Lung (tissue), 17 donors: ENCODE measurements at places on chromosomes 16 and 17. TPM values are rescaled to one million over a fixed set of nuclear protein-coding genes. Genes with fewer than 3 reads are reported as not detected.

DNA sequence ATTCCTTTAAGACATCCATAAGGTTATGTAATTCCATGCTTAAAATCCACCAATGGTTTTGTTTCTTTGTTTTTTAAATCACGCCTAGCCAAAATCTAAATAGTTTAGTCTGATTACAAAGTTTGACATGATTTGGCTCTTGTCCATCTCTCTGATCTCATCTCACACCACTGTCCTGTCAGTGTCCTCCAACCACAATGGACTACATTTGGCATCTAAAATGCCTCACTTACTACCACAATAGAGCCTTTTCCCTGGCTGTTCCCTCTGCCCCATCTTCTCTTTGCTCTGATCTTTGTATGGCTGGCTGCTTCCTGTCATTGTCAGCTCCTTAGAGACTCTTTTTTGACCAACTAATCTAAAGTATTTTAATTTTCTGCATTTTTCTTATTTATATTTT, 157.2 kb downstream of the MYO1D start:
- no peaks in the 10 kb centered on the region for H3K4me1 ChIP-seq
- no peaks in the 10 kb centered on the region for H3K27me3 ChIP-seq
- peaks cover 7% of the 10 kb centered on the region for H3K36me3 ChIP-seq
- no peak overlapping the region for H3K4me3 ChIP-seq
- H3K27ac ChIP-seq, result no peak overlapping the region
- DNase-seq, result peak; percentile 94

DNA sequence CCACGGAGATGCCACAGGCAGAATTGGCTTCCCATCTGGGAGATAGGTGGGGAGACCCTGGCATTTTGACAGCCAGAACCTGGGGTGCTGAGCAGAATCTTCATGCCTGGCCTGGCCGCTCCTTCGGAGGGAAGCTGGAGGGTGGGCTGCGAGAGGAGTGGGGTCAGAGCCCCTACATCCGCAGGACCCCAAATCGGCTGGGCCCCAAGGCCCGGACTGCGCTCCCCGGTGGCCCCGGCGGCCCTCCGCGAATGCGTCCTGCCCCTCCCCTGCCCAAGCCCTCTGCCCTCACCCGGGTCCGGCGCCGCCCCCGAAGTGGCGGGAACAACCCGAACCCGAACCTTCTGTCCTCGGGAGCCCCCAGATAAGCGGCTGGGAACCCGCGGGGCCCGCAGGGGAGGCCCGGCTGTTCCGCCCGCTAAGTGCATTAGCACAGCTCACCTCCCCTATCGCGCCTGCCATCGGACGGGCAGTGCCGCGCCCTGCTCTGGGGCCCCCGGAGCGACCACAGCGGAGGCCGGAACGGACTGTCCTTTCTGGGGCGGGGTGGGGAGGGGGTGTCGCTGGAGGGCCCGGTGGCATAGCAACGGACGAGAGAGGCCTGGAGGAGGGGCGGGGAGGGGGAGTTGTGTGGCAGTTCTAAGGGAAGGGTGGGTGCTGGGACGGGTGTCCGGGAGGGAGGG, 850 bp upstream of the PNMT start:
- H3K27ac ChIP-seq, result peak overlapping the region; percentile 91
- no peaks in the 10 kb centered on the region for H3K4me1 ChIP-seq
- peak; percentile 32 for DNase-seq
- peaks cover 7% of the 10 kb centered on the region for H3K27me3 ChIP-seq
- no peaks in the 10 kb centered on the region for H3K36me3 ChIP-seq
- H3K4me3 ChIP-seq, result no peak overlapping the region

- no peak overlapping the region for H3K4me3 ChIP-seq
- no peaks in the 10 kb centered on the region for H3K27me3 ChIP-seq
- H3K36me3 ChIP-seq, result peaks cover 17% of the 10 kb centered on the region
- H3K4me1 ChIP-seq, result no peaks in the 10 kb centered on the region
- no peak overlapping the region for H3K27ac ChIP-seq
These were observed 43.4 kb downstream of the MFSD11 start for GRCh38 chr17:76781056-76781982.

DNA sequence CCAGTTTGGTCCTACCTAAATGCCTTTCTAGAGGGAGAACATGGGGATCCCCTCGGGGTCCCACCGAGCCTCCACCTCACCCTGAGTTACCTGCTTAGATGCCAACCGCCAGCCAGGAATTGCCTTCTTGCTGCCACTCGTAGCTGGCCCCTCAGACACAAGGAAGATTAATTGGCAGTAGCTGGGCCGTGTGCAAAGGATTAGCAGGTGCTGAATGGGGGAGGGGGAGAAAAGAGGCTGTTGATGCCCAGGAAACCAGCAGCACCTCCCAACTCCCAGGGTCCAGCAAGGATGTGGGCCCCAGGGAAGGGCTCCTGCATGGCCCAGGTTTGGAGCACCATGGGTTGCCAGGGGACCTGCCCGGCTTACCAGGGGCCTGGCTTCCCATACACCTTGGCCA, at the start of gene CNGB1:
TSS of gene CNGB1 (minus strand) at position 159 of the 400 bp plus-strand sequence. CDS start 3,842 bp downstream, outside the sequence.
- no peak for DNase-seq
- H3K4me1 ChIP-seq, result peaks cover 1% of the 10 kb centered on the region
- H3K27ac ChIP-seq, result no peak within 1 kb of the TSS
- H3K4me3 ChIP-seq, result no peak within 1 kb of the TSS
- no peaks in the 10 kb centered on the region for H3K27me3 ChIP-seq

- H3K36me3 ChIP-seq, result no peaks in the 10 kb centered on the region
- H3K27ac ChIP-seq, result peak overlapping the region; percentile 76
- H3K27me3 ChIP-seq, result peaks cover 33% of the 10 kb centered on the region
- peak; percentile 31 for DNase-seq
These were observed 681 bp downstream of the TMEM102 start for GRCh38 chr17:7435676-7436555.

GRCh38 chr16:85543536-85543935, 69.6 kb upstream of the GSE1 start:
- no peaks in the 10 kb centered on the region for H3K36me3 ChIP-seq
- no peaks in the 10 kb centered on the region for H3K27me3 ChIP-seq
- H3K4me1 ChIP-seq, result no peaks in the 10 kb centered on the region
- H3K4me3 ChIP-seq, result no peak overlapping the region
- no peak overlapping the region for H3K27ac ChIP-seq
- DNase-seq, result peak; percentile 53

GRCh38 chr17:56083475-56083874, 69.8 kb upstream of the ANKFN1 start:
- H3K27me3 ChIP-seq, result no peaks in the 10 kb centered on the region
- H3K36me3 ChIP-seq, result no peaks in the 10 kb centered on the region
- DNase-seq, result peak; percentile 8
- no peak overlapping the region for H3K27ac ChIP-seq

GRCh38 chr17:55154101-55154500, 110.7 kb upstream of the HLF start:
- DNase-seq, result no peak
- no peaks in the 10 kb centered on the region for H3K4me1 ChIP-seq
- H3K27me3 ChIP-seq, result no peaks in the 10 kb centered on the region
- no peaks in the 10 kb centered on the region for H3K36me3 ChIP-seq
- H3K27ac ChIP-seq, result no peak overlapping the region

DNA sequence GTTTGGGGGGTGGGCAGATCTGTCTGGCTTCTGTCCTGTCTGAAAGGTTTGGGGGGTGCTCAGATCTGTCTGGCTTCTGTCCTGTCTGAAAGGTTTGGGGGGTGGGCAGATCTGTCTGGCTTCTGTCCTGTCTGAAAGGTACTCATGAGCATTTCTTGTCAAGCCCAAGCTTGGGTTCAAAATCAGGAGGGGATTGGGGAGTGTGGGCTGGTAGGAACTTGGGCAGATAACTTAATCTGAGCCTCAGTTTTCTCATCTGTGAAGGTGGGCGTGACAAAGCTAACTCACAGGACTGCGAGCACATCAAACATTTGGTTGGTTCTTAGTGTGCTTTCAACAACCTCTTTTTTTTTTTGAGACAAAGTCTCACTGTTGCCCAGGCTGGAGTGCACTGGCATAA, 35.2 kb downstream of the HAPSTR1 start:
- no peaks in the 10 kb centered on the region for H3K27me3 ChIP-seq
- no peak for DNase-seq
- no peak overlapping the region for H3K4me3 ChIP-seq
- no peaks in the 10 kb centered on the region for H3K4me1 ChIP-seq
- H3K36me3 ChIP-seq, result peaks cover 19% of the 10 kb centered on the region
- H3K27ac ChIP-seq, result no peak overlapping the region

DNA sequence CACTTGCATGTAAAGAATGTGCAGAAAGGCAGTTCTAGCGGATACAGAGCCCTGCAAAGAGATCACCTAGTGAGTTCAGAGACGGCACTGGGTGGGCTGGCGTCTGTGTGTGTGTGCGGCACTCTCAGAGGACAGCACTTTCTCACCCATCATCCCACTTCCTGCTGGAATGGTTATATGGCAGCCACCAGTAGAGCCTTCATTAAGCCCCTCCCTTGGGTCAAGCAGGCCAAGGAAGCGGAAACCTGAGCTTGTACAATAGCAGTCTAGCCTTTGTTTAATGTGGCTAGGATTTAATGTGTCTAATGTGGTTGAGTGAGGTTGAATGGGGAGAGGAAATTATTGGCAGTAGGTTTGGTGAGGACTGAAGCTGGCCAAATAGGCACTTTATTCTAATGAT, 88.3 kb upstream of the ELAC2 start:
- H3K4me3 ChIP-seq, result no peak overlapping the region
- no peaks in the 10 kb centered on the region for H3K36me3 ChIP-seq
- H3K27ac ChIP-seq, result no peak overlapping the region

GRCh38 chr17:16433514-16433913, 18.1 kb downstream of the TRPV2 start:
- H3K27me3 ChIP-seq, result no peaks in the 10 kb centered on the region
- no peak for DNase-seq
- H3K27ac ChIP-seq, result no peak overlapping the region
- no peaks in the 10 kb centered on the region for H3K36me3 ChIP-seq
- peaks cover 3% of the 10 kb centered on the region for H3K4me1 ChIP-seq

- no peaks in the 10 kb centered on the region for H3K27me3 ChIP-seq
- no peak overlapping the region for H3K4me3 ChIP-seq
- H3K36me3 ChIP-seq, result peaks cover 14% of the 10 kb centered on the region
- no peak for DNase-seq
- no peaks in the 10 kb centered on the region for H3K4me1 ChIP-seq
These were observed 30.8 kb downstream of the GINS2 start for GRCh38 chr16:85657996-85658395.

DNA sequence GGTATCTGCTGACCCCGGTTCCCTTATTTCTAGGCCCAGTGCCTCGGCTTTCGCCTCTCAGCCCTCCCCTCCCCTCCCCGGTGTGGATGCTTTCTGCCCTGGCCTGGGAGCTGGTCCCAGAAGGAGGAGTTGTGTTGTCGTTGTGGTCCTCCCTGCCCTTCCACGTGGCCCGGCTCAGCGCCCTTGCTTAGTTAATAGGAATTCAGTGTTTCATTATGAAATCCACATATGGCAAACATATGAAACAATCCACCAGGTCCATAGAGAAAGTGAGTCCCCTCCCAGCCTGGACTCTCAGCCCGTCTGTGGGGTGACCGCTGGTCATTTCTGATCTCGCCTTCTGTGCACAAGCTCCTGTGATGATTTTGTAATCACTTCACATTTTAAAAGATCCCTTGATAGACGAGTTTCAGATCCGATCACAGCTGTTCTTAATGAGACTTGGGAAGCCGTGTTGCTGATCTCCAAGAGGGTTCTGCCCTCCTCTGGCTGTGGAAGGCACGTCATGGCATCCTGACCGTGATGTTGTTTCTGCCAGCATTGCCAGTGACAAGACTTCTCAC, 112.1 kb downstream of the BANP start:
- H3K27me3 ChIP-seq, result no peaks in the 10 kb centered on the region
- H3K4me1 ChIP-seq, result peaks cover 2% of the 10 kb centered on the region
- no peak overlapping the region for H3K4me3 ChIP-seq
- H3K27ac ChIP-seq, result no peak overlapping the region

GRCh38 chr17:32723310-32723955, 153.5 kb downstream of the MYO1D start:
- no peak overlapping the region for H3K4me3 ChIP-seq
- no peaks in the 10 kb centered on the region for H3K4me1 ChIP-seq
- H3K27ac ChIP-seq, result no peak overlapping the region
- DNase-seq, result no peak
- H3K36me3 ChIP-seq, result no peaks in the 10 kb centered on the region

- no peaks in the 10 kb centered on the region for H3K27me3 ChIP-seq
- H3K4me3 ChIP-seq, result no peak overlapping the region
- no peaks in the 10 kb centered on the region for H3K36me3 ChIP-seq
- peak; percentile 18 for DNase-seq
- no peak overlapping the region for H3K27ac ChIP-seq
These were observed 80.5 kb downstream of the COPRS start for GRCh38 chr17:31778523-31778922.

GRCh38 chr16:47612711-47613110, 151.6 kb downstream of the PHKB start:
- no peak overlapping the region for H3K27ac ChIP-seq
- H3K4me3 ChIP-seq, result no peak overlapping the region
- DNase-seq, result no peak

- H3K4me1 ChIP-seq, result peaks cover 3% of the 10 kb centered on the region
- no peak for DNase-seq
- no peak overlapping the region for H3K27ac ChIP-seq
- H3K36me3 ChIP-seq, result peaks cover 26% of the 10 kb centered on the region
- H3K4me3 ChIP-seq, result no peak overlapping the region
These were observed 1.3 kb downstream of the ERAL1 start for GRCh38 chr17:28856028-28856574.

- no peak for DNase-seq
- no peak overlapping the region for H3K27ac ChIP-seq
- no peak overlapping the region for H3K4me3 ChIP-seq
These were observed 11.9 kb downstream of the IKZF3 start for GRCh38 chr17:39852239-39852638.

DNA sequence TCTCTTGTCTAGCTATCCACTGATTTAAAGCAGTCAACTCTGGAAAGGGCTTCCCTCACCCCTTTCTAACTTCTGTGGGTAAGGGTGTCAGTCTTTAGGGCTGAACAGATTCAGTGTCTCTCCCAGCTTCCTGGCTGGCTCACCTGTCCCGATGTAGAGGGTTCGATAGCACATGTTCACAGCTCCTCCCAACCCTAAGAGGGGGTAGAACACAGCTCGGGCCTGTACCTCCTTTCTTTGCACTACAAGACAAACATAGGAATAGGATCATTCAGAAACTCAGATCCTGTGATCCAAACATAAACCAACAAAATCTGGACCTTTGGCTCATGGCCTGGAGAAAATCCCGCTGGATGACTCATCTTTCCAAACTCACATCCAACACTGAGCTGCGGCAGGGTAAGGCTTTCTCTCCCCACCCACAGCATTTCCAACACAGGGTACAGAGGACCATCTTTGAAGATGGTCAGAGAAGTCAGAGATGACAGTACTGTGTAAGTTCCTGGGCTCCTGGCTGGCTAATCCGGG, 5.8 kb upstream of the DHRS13 start:
- peaks cover 60% of the 10 kb centered on the region for H3K36me3 ChIP-seq
- H3K4me3 ChIP-seq, result no peak overlapping the region
- H3K27ac ChIP-seq, result no peak overlapping the region
- H3K27me3 ChIP-seq, result no peaks in the 10 kb centered on the region

- no peaks in the 10 kb centered on the region for H3K4me1 ChIP-seq
- no peak for DNase-seq
- no peak overlapping the region for H3K27ac ChIP-seq
- H3K36me3 ChIP-seq, result no peaks in the 10 kb centered on the region
- H3K4me3 ChIP-seq, result no peak overlapping the region
These were observed 211.9 kb downstream of the KATNIP start for GRCh38 chr16:27761816-27762215.

- H3K27ac ChIP-seq, result no peak overlapping the region
- no peak for DNase-seq
- peaks cover 6% of the 10 kb centered on the region for H3K36me3 ChIP-seq
- H3K27me3 ChIP-seq, result no peaks in the 10 kb centered on the region
These were observed 13.1 kb downstream of the CPSF4L start for GRCh38 chr17:73248532-73248931.

The TPSD1 gene
- polyA plus RNA-seq, result 0.54 TPM

The CBFA2T3 gene
- 6.2 TPM for polyA plus RNA-seq

The CDH11 gene
- 7.1 TPM for polyA plus RNA-seq

The ZNF594 gene
- 2.1 TPM for polyA plus RNA-seq

The MPV17L gene
- polyA plus RNA-seq, result 1.1 TPM

The ITGA2B gene
- polyA plus RNA-seq, result 1.4 TPM

The HS3ST4 gene
- polyA plus RNA-seq, result not detected

The VAT1L gene
- 0.16 TPM for polyA plus RNA-seq
